Fibroblast of skin of left biceps (primary cell): ENCODE measurements at places on chromosomes 7 and 10.

- no peak for DNase-seq
These were observed 186.2 kb upstream of the INHBA start for GRCh38 chr7:41889040-41889439.

DNA sequence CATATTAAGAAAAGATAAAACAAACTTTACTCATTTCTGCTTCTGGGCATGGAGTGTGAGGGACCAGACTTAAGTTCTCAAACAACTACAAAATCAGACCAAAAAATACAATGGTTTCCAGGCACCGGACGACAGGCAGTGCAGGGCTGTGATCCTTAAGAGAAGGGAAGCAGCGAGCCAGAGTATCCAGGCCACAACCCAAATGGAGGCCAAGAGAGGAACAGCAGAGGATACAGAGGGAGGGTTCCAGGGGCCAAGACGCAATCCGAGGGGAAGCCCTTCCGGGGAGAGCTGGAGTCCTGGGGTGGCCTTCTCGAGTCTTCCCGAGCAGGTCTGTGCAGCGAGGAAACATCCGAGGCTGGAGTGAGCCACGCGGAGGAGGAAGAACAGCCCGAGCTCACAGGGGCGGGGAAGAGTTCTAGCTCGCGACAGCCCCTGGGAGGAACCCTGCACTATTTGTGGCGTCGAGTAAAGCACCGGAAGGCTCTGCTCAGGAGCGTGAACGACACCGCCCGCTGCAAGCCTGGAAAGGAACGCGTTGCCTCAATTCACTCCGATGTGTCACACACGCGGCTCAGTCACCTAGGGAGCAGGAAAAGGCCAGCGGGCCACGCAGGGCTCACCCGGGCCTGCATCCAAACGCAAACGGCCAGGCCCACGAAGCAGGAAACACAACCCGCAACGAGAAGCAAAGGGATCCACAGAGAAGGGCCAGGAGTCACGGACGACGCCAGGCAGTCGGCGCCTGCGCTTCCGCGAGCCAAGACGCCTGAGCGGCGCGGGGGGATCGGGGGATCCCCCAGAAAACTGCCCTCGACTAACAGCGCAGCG is 933 bp upstream of the RNF32 start:
- no peak for DNase-seq

GRCh38 chr7:29281782-29282541 is 87.4 kb downstream of the CHN2 start:
- no peak for DNase-seq

DNA sequence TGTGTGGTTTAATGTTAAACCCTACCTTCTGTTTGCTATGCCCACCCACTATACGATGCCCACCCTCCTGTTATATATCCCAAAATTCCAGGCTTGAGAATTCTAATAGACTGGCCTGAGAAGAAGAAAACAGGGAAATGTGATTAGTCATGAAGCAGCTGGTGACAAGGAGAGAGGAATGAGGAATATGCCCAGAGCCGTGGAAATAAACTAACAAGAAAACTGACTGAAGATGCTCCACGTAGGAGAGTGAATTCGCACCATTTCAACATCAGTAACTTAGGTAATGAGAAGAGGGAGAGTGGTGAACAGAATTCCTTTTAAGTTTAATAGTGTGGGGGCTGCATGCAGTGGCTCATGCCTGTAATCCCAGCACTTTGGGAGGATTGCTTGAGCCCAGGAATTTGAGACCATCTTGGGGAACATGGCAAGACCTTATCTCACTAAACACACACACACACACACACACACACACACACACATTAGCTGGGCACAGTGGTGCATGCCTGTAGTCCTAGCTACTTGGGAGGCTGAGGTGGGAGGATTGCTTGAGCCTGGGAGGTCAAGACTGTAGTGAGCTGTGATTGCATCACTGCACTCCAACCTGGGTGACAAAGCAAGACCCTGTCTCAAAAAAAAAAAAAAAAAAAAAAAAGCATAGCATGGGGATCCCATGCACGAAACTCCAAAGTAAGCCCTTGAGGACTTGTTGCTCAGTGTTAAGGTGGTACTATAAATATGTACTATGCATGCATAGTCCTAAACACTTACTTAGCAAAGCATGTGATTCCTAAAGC is 16.1 kb upstream of the SYPL1 start:
- DNase-seq = no peak

DNA sequence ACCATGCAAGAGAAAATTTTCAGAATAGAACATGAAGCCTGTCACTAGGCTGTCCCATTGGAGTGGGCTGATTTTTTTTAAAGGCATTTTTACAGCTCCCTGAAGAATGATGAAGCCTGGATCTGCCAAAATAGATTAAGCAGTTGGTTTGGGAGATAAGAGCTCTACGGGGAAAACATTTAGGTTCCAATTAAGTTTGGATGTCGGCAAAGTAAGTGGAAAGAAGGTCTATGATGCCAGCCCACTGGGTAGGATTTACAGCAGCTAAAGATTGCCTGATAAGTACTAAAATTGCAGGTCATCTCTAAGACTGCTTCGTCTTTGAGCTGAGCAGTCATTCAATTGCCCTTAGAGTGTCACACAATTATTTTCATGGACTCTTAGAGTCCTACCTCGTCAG is 939.2 kb upstream of the CELF2 start:
- no peak for DNase-seq

GRCh38 chr10:105656856-105657255 is 1015.8 kb downstream of the SORCS3 start:
- DNase-seq = no peak

DNA sequence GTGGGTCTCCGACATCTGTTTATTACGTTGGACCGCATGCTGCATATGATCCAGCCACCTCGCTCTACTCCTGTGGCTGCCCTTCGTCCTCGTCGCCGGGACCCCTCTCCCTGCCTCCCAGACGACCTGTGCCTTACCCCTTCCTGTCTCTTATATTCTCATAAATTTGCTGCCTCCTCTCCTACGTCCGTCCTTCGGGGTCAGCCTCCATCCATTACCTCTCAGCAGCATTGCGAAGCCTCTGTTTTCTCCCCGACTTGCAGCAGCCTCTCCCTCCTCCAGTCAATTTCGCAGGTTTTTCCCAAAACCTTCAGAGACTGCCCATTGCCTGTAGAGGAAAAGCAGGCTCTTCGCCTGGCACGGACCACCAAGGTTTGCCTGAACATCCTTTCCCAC is 39.4 kb upstream of the LEP start:
- no peak for DNase-seq

- DNase-seq = no peak
These were observed 17.3 kb downstream of the OPALIN start for GRCh38 chr10:96341219-96342182.

GRCh38 chr10:50316695-50317648 is 65.7 kb upstream of the ASAH2 start:
- DNase-seq = no peak

DNA sequence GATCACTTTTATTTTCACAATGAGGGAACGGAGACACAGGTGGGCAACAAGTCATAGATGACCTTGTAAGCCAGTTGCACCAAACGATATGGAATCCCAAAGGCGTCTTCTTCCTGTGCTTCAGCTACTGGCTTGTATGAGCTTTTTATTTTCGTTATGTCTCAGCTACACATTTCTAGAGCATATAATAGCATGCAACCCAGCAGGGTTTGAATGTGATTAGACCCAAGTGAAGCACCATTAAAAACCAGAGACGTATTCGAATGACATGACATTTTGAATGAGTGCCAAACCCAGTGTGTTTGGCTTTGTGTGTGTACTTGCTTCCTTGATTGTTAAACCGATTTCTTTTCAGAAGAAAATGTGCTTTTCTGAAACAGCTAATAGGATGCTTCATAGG is 963.2 kb upstream of the CELF2 start:
- no peak for DNase-seq

- DNase-seq = no peak
These were observed 42.7 kb downstream of the LAMB1 start for GRCh38 chr7:107960272-107960671.

DNA sequence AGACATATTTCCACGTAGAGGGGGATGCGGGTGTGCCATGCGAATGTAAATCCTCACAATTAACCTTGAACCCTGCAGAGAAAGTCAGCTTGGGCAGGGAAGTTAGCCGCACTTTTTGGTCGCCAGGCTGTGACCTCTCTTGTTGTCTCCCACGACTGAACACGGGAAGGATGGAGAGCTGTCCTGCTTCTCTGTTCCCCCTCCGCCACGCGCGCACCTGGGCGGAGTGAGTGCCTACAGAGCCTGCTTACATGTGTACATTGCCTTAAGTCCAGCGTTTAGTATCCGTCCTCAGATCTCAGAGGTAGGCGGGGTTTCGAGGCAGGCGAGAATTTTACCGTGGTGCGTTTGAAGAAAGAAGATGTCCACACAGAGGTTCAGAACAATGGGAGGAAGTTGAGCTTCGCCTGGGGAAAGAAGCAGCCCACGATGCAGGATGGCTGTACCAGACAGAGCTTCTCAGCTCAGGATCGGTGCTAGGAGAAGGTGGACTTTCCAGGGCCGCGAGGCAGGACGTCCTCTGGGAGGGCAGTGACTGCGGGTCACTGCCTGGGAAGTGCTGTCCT is 482 bp upstream of the ERCC6 start:
- DNase-seq = no peak

- no peak for DNase-seq
These were observed 31.0 kb upstream of the TRIM8 start for GRCh38 chr10:102613286-102613685.

GRCh38 chr10:102644646-102645387 is 538 bp downstream of the TRIM8 start:
- no peak for DNase-seq

DNA sequence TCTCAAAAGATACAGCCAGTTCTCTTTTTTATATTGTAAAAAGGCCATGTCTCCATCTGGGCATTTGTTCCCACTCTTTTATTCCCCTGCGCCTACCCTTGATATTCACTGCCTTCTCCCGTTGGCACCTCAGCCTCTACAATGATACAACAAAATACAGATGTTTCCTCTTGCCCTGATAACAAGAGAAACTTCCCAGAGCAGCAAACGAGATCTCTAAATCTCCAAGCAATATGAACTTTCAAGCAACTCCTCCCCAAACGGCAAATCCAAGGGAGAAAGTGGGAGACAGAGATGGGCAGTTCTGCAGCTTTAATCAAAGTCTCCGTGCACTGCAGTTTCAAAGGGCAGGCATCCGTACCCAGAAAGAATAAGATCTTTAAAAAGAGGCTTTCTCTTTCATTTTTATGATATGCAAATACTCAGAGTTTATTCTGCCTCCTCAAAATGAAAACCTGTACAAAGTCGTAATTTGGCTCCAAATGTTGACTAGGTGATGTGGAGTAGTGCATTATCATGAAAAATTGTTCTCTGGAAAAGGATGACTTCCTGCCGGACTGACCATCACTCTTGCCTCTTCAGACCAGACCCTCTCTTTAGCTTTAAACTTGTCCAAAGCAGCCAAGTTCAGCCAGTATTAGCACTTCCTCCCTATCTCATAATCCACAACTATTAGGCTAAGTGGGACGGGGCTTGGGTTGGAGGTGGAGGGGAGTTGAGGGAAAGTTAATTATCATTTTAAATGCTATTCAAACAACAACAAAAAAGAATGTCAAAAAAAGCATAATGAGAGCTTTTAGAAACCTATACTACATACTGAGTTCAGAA is 682 bp downstream of the HGF start:
- DNase-seq = no peak
